ENCODE measurements at places on chromosomes 16 and 17.
A peak's percentile ranks its signal among the peaks of the same experiment; 100 is the strongest.

DNA sequence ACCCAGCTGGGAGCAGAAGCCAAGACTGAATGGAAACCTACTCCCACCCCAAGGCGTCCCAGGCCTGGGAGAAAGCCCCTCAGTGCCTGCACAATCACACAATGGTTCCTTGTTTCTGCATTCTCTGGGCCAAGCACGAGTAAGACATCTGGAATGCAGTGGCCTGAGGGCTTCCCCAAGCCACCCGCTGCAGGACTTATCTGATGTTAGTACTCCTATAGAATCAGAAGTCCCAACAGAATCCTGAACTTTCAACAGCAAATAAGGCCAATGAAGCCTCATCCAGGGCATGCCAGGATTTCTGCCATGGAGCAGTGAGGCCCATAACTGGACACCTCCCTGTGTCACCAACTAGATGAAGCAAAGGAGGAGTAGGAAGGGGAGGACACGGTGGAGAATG, 28.6 kb downstream of the MYO18A start:
- DNase-seq, result no peak

- DNase-seq, result no peak
These were observed 87.0 kb downstream of the CPPED1 start for GRCh38 chr16:12716658-12717057.

DNA sequence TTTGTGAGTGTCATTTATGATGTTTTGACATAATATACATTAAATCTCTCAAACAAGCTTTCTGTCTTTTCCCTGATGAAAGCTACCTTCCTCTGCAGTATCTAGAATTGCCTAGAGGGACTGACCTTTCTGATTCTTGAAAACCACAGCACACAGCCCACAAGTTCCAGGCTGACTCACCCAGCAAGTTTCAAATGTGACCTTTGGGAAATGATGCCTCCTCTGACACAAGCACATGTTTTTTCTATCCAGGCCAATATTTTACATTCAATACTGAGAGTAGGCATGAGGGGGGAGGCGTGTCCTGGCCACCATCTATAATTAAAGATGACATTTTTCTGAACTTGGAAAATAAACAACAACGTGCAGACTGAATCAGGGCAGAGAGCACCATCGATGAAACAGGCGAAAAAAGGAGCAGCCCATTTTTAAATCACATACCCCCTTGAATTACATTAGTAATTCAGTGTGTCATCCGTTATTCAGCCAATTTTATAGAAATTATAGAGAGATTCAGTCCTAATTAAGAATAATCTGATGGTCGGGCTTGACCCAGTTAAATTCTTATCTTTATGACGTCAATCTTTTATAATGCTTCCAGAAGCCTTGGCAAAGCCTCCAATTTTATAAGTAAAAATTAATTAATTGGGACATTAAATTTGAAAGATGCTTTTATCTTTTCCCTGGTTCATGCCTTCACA, 292.6 kb upstream of the CDH11 start:
- DNase-seq, result no peak

- DNase-seq, result peak; percentile 86
These were observed at the start of gene BPTF for GRCh38 chr17:67824735-67825626. TSS of gene BPTF (plus strand) at chr17:67825503. CDS start at chr17:67825725, 222 bp downstream.

DNA sequence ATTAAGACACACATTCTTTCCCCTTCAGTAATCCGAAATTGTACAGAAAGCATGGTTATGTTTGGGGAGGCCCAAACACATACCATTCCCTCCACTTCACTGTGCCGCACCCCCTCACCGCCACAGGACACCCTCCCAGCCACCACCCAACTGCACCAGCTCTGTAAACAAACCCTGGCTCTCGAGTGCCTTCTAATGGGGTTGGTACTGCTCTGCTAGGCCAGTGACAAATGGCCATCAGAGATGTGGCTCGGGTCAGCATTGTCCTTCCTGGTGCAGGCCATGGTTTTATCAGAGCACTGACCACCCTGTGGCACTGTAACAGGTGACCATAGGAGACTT, 24.0 kb upstream of the SREBF1 start:
- no peak for DNase-seq

DNA sequence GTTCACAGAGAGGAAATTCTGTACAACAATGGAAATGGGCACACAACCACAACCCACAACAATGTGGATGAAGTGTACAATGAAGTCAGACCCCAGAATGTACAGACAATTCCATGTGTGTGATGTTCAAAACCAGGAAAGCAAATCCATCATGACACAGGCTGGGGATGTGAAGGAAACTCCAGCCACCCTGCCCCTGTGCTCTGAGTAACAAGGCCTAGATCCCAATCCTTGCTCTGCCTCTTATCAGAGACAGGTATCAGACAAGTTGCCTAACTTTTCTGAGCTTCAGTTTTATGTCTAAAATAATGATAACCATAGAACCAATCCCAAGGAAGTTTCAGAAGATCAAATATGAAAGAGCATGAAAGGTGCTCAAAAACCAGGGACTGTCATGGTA, 1.8 kb upstream of the C16orf95 start:
- no peak for DNase-seq

- peak; percentile 57 for DNase-seq
These were observed 33.3 kb downstream of the PLCD3 start for GRCh38 chr17:45098869-45099616.

DNA sequence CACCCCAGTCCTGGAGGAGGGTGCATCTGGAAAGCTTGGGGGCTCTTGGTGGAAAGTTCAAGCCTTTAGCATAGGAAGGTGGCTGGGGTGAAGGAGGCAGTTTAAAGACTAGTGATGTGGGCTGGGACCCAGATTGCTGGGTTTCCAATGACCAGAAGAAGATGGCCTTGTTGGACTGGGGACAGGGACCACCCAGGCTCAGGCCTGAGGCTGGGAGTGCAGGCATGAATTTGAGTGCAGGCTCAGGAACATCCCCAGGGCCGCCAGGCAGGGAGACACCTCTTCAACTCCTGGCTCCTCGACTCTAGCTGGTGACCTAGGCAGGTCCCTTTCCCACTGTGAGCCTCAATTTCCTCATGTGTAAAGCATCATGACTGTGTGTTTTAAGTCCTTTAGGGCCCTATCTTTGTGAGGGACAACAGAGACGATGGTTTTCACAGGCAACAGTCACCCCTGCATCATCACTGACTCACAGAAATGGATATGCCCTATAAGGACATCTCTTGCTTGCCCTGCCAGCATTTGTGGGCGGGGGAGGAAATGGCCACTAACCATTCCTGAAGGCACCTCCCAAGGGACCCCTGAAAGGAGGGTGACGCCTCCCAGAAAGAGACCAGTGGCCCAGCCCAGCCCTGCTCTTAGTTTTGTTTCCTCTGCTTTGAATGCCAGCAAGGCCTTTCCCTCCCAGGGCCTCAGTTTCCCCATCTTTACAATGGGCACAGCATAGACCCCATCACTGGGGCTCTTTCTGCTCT, 11.1 kb downstream of the NLRC5 start:
- DNase-seq, result peak; percentile 57

GRCh38 chr17:691423-691822, 23.2 kb downstream of the VPS53 start:
- no peak for DNase-seq

- DNase-seq, result peak; percentile 46
These were observed 70.8 kb downstream of the ABR start for GRCh38 chr17:1108765-1109605.

DNA sequence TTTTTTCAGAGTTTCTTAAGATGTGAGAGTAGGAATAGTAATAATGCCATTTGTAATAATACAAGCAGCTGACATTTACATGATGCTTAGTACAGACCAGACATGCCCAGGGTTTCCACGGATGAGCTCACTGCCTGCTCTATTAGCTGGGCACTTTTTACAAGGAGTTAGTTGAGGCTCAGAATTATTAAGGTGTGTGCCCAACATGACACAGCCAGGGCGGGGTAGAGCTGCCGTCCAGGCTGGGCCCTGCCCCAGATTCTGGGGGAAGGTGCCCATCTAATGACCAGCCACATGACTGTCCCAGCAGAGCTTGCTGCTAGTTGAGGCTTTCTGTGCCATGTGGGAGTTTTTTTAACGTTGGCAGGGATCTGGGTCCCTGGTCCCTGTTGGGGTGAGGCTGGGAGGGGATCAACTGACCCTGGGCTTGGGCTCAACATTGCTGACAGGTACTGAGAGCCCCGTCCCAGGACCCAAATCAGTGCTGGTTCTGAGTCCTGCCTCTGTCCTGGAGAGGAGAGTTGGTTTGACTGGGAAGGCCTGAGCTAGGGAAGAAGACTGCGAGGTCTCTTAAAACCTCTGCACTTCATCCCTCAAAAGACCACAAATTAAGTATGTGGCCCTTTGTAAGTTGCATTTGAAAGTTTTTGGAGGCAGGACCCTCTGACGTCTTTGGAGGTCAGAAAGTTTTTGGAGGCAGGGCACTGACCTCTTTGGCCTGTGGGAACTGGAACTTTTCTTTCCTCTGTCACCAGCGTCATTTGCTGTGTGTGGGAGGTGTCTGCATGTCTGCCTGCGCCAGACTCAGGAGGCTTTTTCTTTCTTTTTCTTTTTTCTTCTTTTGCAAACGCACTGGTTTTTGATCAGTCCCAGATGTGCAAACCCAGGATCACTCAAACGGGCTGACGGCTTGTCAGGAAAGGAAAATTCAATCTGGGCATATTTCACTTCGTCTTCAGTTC, 2.2 kb downstream of the CRISPLD2 start:
- DNase-seq, result no peak

- no peak for DNase-seq
These were observed 59.2 kb downstream of the CNGB1 start for GRCh38 chr16:57911743-57912142.

DNA sequence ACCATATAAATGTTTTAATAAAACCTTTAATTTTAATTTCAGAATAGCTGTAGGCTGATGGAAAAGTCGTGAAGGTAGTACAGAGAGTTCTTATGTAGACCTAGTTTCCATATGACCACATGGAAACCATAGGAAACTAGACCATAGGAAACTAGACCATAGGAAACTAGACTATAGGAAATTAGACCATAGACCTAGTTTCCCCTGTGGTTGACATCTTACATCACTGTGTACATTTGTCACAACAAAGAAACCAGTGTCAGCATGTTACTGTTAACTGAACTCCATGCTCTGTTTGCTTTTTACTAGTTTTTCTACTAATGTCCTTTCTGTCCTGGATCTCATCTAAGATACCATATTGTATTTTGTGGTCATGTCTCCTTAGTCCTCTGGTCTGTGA, 14.6 kb downstream of the NUDT7 start:
- DNase-seq, result no peak

- no peak for DNase-seq
These were observed 17.7 kb downstream of the C16orf82 start for GRCh38 chr16:27084307-27085028.

DNA sequence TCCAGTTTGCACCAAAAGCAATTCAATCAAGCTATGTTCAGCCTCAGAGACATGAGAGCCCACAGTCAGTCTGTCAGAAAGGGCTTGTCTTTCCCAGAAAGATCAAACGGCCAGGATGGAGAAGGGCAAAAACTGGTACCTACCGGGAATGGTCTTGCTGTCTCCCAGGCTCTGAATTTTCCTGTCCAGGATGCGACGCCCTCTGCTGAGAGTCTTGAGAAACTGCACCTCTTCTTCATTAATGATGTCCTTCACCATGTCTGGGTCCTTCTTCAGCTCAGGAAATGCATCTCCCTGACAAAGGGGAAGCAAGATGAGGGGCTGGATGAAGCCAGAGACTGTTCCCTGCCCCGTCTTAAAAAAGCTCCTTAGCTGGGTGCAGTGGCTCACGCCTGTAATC, 15.8 kb upstream of the EXOSC6 start:
- no peak for DNase-seq

DNA sequence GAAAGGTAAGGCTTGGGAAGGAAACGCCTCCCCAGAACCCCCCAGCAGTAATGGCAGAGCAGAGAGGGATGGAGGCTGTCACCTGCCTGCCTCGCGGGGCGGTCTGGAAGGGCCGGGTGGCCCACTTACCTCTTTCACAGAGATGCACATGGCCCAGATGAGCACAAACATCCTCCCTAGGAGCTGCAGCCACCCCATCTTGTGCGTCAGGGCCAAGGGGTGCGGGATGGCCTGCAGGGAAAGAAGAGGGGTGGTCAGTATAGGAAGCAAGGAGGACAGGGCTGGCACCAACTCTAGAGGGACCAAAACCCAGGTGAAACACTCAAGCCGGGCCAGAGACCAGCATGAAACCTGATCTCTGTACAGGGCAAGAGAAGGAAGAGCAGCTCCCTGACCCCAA, 29.7 kb downstream of the TRPV3 start:
- no peak for DNase-seq

DNA sequence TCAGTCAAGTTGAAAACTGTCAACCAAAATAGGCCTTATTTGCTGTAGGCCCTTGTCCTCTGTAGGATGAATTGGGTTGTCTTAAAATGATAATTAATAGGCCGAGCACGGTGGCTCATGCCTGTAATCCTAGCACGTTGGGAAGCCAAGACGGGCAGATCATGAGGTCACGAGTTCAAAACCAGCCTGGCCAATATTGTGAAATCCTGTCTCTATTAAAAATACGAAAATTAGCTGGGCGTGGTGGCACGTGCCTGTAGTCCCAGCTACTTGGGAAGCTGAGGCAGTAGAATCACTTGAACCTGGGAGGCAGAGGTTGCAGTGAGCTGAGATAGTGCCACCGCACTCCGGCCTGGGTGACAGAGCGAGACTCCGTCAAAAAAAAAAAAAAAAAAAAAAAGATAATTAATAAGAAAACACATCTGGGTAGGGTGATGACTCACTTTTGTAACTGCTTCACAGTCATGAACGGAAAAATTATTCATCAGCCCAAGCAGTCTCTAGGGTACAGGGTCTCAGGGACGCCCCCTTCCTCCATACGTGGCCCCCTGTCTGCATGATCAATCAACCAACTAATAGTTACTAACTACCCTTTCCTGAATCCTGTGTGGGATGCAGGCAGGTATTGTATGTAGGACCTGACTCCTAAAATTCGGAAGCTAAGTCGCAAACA, 137.0 kb upstream of the RCVRN start:
- no peak for DNase-seq

- DNase-seq, result no peak
These were observed 14.4 kb downstream of the CPNE2 start for GRCh38 chr16:57106767-57107166.

- no peak for DNase-seq
These were observed 177.3 kb upstream of the RBL2 start for GRCh38 chr16:53257001-53257400.

DNA sequence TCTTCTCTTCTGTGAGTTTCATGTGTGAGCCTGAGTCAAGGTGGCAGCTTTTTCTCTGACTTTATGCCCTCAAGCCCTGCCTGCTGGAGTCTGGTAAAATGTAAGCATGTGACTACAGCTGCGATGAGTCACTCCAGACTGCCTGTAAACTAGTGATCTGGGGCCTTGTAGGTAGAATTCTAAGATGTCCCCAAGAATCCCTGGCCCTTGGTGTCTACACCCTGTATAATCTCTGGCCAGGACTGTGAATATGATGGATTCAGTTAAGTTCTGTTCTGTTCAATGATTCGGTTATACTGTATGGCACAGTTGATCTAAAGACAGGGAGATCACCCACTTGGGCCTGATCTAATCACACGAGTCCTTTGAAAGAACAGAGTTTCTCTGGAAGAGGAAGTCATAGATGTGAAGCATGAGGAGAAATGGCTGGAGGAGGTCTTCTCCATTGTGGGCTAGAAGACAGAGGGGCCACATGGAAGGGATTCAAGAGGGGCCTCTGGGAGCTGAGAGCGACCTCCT, 29.8 kb downstream of the PRSS54 start:
- no peak for DNase-seq

GRCh38 chr17:80347536-80347935, 67.4 kb upstream of the ENDOV start:
- no peak for DNase-seq

Data from activated CD4-positive, alpha-beta T cell treated with anti-CD3 and anti-CD28 coated beads for 24 hours (primary cell).